Right forelimb (tissue), 1 donor: ENCODE measurements at places on chromosomes 4 and X.
A peak's percentile ranks its signal among the peaks of the same experiment; 100 is the strongest.

DNA sequence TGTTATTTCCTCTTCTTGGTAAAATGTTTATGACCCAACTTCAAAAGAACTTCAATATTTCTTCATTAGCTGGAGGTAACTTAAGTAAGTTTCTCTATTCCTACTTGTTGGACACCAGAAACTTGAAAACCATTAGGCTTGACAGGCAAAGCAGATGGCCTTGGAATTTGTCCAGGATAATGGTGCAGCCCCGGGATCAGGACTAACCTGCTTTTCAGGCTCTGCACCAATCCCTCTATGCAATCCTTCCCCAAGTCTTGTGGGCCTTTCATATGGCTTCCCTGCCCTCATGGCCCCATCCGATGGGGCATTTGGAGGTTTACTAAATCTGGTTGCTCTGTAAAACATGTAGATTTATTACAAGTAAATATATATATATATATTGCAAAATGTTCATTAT is 68.5 kb downstream of the SPINK2 start:
- no peak for DNase-seq

DNA sequence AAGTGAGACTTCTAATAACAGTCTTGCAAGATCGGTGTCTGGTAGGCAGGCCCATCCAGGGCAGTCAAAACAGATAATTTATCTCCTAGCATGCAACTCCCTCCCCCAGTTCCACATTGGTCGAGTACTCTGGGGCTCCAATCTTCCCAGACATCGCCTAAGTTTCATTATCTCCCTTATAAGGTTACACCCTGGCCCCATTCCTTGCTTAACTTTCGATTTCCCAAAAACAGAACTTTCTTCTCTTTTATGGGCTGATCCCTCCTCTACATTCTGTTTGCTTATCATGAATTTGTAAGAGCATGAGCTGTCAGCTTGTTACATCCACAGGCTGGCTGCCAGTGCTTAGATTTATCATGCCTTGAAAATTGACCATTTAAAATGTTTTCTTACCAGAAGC is 471.3 kb downstream of the TECRL start:
- no peak for DNase-seq

DNA sequence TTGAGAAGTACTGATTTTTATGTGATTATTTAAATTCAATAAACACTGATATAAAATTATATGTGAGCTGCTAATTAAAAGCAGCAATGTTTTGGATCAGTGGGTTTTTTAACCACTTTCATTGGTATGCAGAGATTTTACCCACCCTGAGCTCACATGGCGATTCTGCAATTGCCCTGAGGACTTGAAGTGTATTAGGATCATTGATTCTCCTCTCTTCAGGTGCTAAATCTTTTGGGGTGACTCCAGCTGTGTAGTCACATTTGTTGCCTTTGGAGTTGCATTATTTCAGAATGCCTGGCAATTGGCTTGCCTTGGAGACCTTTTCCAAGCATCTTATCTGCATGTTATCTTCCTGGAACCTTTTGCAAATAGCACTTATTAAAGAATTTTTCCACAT is 51.3 kb downstream of the UGT8 start:
- no peak for DNase-seq

DNA sequence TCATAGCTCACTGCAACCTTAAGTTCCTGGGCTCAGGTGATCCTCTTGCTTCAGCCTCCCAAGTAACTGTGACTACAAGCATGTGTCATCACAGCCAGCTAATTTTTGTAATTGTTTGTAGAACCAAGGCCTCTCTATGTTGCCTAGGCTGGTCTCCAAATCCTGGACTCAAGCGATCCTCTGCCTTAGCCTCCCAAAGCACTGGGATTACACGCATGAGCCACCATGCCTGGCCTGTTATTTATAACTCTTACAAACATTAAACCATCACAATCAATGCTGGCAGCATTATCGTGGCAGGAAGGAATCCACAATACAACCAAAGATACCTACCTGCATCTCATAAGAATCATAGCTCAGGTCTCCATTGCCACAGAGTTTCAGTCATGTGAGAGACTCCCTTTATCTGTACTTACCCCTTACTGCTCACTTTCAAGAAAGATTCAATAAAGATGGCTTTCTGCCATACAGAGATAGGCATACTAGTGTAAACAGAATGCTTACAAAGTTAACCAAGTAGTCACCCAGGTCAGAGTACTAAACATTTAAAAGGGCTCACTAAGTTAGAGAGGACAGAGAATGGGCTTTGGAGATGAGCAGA is 48.5 kb downstream of the SMIM31 start:
- no peak for DNase-seq

GRCh38 chrX:44962944-44963343 is 90.0 kb downstream of the KDM6A start:
- no peak for DNase-seq

- no peak for DNase-seq
Observed at GRCh38 chr4:76206222-76206942, 7.2 kb downstream of the SCARB2 start.

- DNase-seq = no peak
Observed at GRCh38 chr4:88570001-88570400, 22.3 kb upstream of the HERC3 start.

- DNase-seq = no peak
Observed at GRCh38 chr4:5996641-5997040, 21.6 kb downstream of the C4orf50 start.

DNA sequence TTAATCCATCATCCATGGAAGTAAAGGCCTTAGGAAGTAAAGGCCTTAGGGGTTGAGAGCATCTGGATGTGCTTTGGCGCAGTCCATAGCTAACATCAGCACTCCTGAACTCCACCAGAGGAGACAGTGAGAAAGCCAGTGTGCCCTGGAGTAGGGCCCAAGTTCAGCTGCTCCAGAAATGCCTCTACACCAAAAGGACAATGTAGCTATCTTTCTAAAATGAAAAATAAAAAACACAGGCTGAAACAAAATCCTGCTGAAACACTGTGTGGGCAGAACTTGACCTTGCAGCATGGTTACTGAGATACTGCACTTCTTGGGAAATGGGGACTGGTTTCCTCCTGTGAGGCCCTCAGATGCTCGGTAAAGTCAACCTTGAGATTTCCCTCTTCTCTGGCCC is 29.3 kb downstream of the SH3RF1 start:
- no peak for DNase-seq

GRCh38 chrX:103254921-103255493 is at the start of gene TCEAL8:
TCEAL8 (minus strand) TSS chrX:103255155; CDS start chrX:103253979, 1,176 bp downstream.
- peak; percentile 77 for DNase-seq

DNA sequence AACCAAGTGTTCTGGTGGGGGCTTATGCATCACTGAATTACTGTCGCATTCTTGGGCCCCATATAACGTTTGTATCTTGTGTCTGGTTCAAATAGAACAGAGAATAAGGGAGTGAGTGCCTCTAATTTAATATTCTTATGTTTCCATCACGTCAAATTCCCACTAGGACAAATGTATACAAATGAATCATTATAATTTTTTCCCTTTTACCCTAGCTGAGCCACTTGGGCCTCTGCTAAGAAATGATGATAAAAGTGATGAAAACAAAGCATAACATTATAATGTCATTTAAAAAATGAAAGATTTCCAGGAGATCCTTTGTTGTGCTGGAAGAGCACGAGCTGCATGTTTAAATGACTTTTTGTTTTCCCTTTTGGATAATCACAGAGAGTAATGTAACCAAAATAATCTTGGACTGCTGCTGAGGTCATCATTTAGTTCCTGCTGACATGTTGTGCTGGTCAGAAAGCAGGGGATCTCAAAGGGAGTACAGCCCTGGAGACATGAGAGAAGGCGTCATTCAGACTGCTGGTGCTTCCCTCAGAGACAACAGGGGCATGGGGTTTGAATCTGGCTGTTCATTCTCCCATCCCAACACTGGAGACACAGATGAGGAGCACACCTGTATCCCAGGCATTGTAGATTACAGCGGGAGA is 105.1 kb upstream of the SCOC start:
- DNase-seq = no peak

- no peak for DNase-seq
Observed at GRCh38 chrX:10011261-10011931, 44.2 kb downstream of the CLDN34 start.

DNA sequence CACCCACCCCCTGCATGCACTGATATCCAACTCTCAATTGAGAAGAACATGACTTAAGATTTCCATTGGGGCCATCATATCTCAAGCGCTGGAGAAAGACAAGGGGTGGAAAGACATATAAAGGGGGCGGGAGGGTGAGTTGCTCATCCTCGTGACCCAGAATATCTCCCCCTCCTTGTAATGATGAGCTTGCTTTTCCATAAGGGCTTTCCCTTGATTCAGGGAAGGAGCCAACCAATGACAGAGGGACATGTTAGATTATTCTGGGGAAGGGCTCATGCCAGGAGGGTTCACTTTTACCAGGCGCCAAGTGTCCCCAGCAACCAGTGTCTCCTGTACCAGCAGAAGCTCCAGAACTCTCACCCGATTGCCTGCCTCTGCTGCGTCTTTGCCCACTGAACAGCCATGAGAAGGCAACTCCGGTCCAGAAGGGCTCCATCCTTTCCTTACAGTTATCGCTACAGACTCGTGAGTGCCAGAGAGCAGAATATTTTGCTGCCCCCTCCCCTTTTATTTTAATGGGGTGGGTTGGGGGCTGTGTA is at the start of gene ATP1B4:
TSS of gene ATP1B4 (plus strand) at position 326 of the 542 bp plus-strand sequence. CDS start at position 406, 80 bp downstream.
- DNase-seq = no peak

- DNase-seq = no peak
Observed at GRCh38 chrX:48600226-48600625, 2.9 kb downstream of the WDR13 start.

- DNase-seq = no peak
Observed at GRCh38 chr4:12359420-12359819, 930.7 kb upstream of the HS3ST1 start.

DNA sequence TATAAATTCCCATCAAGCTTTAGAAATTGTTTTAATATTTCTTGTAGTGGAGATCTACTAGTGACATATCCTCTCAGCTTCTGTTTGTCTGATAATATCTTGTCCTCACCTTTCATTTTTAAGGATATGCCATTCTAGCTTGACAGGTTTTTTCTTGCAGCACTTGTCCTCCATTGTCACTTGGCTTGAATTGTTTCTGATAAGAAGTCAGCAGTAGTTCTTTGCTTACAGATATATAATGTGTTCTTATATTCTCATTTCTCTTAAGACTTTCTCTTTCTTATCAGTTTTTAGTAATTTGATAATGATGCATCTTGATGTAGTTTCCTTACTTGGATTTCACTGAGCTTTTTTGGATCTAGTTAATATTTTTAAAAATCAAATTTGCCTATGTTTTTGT is 120.6 kb upstream of the NUDT6 start:
- no peak for DNase-seq

DNA sequence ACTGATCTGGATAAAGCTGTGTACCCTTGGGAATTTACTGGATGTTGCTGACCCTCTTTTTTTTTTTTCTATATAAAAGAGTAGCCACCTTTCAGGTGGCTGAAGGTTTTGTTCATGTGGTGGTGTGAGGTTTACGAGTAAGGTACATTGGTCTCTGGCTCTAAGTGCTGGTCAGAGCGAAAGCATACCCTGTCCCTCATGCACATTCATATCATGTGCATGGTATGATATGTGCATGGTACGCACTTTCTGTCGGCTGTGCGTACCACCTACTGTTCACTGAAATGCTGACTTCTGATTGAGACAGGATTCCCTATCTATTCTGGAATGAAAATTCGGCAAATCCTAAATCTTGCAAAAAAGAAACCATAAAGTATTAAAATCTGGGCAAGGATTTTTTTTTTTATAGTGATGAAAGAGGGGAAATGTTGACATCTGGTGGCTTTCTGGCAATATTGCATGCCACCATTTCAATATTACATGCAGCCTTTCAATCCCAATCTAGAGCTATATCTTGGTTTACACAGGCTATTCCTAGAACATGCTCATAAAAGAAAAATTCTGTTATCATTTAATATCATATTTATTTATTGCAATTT is 32.8 kb downstream of the FAM149A start:
- no peak for DNase-seq

DNA sequence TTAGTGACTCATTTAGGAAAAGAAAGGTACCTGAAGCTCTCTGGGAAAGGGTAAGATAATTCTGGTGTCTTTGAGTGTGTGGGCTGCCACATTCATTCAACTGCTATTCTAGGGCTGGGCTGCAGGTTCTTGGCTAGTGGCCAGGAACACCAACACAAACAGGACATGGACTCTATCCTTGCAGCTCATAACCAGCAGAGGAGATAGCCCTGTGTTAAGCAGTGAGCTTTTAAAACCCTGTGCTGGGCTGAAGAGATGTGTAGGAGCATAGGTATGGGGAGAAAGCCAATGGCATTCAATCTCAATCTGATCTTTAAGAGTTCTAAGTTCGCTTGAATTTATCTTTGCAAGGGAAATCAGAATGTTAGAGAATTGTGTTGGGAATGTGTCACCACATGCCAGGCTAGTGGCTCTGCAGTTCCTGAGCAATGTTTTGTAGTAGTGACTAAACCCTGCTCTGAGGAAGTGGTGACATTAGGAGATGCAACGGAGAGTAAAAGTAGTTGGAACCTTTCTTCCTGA is 39.2 kb downstream of the SGMS2 start:
- no peak for DNase-seq

DNA sequence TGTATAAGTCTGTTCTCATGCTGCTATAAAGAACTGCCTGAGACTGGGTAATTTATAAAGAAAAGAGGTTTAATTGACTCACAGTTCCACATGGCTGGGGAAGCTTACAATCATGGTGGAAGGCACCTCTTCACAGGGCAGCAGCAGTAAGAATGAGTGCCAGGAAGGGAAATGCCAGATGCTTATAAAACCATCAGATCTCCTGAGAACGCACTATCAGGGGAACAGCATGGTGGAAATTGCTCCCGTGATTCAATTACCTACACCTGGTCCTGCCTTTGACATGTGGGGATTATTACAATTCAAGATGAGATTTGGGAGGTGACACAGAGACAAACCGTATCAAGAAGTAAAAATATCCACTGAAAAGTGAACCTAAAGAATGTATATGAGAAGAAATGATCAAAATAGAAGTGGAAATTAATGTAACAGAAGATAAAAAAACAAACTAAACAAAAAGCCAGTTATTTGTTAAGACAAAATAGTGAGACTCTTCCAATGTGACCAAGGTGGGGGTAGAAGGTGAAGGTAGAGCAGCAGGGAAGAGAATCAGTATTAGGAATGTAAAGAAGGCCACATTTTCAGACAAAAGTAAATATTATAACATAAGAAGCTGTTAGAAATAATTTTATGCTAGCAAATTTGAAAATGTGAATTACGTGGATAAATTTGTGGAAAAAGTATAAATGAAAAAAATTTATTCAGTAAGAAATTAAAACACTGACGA is 372.9 kb downstream of the NKX6-1 start:
- no peak for DNase-seq

GRCh38 chr4:138770818-138771217 is 244.8 kb upstream of the NOCT start:
- DNase-seq = no peak

GRCh38 chrX:53224860-53225797 is at the start of gene KDM5C:
KDM5C (minus strand) TSS chrX:53225207; CDS start chrX:53224889, 318 bp downstream.
- peak; percentile 88 for DNase-seq

DNA sequence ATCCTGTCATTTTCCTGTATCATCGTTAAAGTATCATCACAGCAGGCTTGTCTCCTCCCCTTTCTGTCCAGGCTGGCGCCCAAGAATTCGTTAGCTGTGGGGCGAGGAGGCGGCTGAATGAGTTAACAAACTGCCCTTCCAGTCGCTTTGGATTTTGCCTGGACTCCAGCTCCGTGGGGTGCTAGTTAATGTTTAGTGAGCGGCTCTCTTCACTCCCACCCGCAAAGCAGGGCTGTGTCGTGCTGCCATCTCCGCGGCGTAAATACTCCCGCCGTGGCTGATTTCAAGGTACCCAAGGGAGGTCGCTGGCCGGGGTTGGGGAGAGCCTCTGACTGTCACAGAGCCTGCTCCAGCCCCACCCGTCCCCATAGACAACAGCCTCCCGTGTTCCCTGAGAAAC is 44.9 kb upstream of the SPRY1 start:
- no peak for DNase-seq

- DNase-seq = no peak
Observed at GRCh38 chr4:75643651-75644050, 13.3 kb upstream of the CDKL2 start.
